ENCODE measurements at places on chromosomes 4 and X. TPM values are rescaled to one million over a fixed set of nuclear protein-coding genes. Genes with fewer than 3 reads are reported as not detected.

DNA sequence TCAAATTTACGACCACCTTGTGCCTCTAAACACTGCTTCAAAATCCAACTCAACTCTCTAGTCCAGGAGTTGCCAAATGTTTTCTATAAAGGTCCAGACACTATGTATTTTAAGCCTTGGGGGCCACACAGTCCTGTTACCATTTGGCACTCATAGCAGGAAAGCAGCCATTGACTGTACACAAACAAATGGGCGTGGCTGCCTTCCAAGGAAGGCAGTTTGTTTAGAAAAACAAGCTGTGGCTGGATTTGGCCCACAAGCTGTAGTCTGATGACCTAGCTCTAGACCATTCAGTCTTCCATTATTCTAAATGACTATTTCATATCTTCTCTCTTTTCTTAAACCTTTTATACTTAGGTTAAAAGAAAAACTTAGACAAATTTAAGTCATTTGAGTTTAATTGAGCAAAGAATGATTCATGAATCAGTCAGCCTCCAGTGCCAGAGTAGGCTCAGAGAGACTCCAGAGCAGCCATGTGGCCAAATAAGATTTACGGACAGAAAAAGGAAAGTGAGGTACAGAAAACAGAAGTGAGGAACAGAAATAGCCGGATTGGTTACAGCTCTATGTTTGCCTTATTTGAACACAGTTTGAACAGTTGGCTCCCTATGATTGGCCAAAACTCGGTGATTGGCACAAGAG lies 825.8 kb upstream of the LCORL start:
- no peak for DNase-seq

GRCh38 chrX:23511793-23512192 lies 155.5 kb upstream of the PRDX4 start:
- no peak for DNase-seq

GRCh38 chrX:7127056-7127455 lies 20.5 kb upstream of the STS start:
- no peak for DNase-seq

DNA sequence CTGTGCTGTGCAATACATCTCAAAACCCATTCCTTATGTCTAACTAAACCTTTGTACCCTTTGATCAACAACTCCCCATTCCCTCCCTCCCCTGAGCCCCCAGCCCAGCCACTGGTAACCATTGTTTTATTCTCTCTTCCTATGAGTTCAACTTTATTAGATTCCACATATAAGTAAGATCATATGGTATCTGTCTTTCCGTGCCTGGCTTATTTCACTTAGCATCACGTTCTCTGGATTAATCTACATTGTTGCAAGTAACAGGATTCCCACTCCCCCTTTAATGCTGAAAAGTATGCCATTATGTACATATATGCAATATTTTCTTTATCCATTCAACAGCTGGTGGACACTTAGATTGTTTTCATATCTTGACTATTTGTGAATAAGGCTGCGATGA lies 119.4 kb downstream of the RNF150 start:
- no peak for DNase-seq

DNA sequence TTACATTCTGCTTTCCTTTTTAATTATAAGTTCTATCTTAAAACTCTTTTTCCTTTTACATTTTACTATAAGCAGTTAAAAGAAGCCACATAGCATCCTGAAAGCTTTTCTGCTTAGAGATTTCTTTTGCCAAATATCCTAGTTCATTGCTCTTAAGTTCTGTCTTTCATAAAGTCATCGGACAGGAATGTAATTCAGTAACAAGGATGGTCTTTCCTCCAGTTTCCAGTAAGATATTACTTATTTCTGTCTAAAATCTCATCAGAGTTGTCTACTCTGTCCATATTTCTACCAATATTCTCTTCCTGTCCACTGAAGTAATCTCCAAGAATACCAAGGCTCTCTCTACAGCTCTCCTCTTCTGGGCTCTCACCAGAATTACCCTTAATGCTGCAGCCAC lies 37.5 kb upstream of the ADH1C start:
- no peak for DNase-seq

- no peak for DNase-seq
Observed at GRCh38 chrX:129831091-129831885, 12.4 kb downstream of the ZDHHC9 start.

DNA sequence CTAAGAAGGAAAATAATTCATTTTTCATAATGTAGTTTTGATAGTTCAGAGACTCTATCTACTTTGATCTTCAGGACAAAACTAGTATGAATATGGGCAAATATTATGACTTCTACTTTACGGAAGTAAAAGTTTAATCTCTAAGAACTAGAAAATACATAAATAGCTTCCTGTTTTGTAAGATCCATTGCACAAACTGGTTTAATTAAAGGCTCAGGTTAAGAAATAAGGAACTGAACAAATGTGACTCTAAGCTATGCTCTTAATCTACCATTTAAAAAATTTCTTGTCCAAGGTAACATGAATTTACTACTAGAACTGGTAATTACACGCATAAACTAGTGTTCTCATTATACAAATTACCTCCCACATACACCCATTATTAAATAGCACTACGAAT lies 360.6 kb downstream of the INPP4B start:
- DNase-seq, result no peak

- DNase-seq, result no peak
Observed at GRCh38 chr4:62130637-62131036, 930.5 kb downstream of the ADGRL3 start.

DNA sequence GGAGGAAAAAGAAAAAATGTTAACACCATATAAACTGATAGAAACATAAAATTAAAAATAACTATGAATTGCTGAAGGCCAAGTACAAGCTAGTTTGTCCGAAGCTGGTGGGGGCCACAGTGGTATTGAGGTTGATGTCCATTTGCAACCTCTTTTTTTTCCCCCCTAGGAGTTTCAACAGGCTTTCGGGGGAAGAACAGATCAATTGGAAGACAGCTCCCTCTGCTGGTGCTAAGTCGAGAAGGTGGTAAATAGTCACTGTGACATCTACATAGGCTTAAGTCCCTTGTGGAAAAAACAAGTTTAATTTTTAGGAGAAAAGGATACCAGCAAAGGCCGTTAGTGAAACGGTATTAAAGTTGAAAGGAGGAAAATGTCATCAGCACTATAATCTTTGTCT lies 115.7 kb upstream of the ZXDA start:
- no peak for DNase-seq

GRCh38 chrX:111811831-111812230 lies 64.2 kb upstream of the TRPC5OS start:
- no peak for DNase-seq

GRCh38 chr4:182866746-182867145 lies 50.4 kb downstream of the DCTD start:
- DNase-seq, result no peak

- DNase-seq, result no peak
Observed at GRCh38 chrX:24661292-24661691, 14.1 kb upstream of the PCYT1B start.

The ZNF275 gene
- total RNA-seq, result 21.3 TPM

The DUSP21 gene
- not detected for total RNA-seq

The ENOPH1 gene
- total RNA-seq, result 21.2 TPM

The GPRASP3 gene
- 4.6 TPM for total RNA-seq

The RBM41 gene
- 10.9 TPM for total RNA-seq

The STATH gene
- not detected for total RNA-seq

Measured in mesenteric fat pad (tissue), 1 donor.